Left lung (tissue), 14 donors: ENCODE measurements at places on chromosomes 7 and 10.

GRCh38 chr7:145152589-145152988, 316.7 kb upstream of the TPK1 start:
- no peak overlapping the region for H3K4me3 ChIP-seq
- H3K36me3 ChIP-seq = no peaks in the 10 kb centered on the region
- no peak overlapping the region for H3K27ac ChIP-seq
- no peaks in the 10 kb centered on the region for H3K27me3 ChIP-seq
- no peak for DNase-seq

DNA sequence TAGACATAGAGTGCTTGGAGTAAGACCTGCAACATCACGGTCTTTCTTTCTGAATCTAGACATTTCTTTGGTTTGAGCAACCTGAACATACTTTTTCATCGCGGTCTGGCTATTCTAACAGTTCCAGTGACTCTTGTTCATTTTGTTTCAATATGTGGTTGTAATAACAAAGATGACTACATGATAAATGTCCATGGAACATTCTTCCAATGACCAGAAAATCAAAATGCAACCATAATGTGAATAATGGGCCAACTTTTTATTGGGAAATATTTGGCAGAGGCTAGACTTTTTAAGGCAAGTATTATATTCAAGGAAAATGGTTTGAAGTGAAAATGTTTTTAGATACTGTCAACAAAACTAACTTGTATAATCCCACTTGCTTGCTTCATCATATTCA, 282.5 kb downstream of the INHBA start:
- H3K27me3 ChIP-seq = no peaks in the 10 kb centered on the region
- H3K27ac ChIP-seq = no peak overlapping the region
- no peak overlapping the region for H3K4me3 ChIP-seq
- no peaks in the 10 kb centered on the region for H3K36me3 ChIP-seq

GRCh38 chr10:116115036-116115641, 157.9 kb downstream of the GFRA1 start:
- no peaks in the 10 kb centered on the region for H3K36me3 ChIP-seq
- H3K4me1 ChIP-seq = no peaks in the 10 kb centered on the region
- H3K27me3 ChIP-seq = no peaks in the 10 kb centered on the region

DNA sequence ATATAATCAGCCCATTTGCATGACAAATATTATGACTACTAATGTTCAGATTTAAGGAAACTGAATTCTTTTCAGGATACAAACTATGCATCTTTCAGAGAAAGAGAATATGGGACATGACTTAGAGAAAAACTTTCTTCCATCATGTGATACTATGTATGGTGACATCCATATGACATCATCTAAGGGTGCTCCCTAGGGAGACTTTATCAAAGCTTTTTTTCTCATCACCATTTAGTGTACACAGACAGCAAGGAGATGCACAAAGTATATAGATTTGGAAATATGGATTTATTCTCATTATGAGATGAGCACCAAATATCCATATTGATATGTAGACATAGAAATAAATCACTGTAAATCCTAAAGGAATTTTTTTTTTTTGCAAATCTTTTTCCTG, 164.2 kb upstream of the YAE1 start:
- no peaks in the 10 kb centered on the region for H3K36me3 ChIP-seq
- H3K27me3 ChIP-seq = no peaks in the 10 kb centered on the region
- no peak for DNase-seq
- H3K4me1 ChIP-seq = no peaks in the 10 kb centered on the region

GRCh38 chr7:138575897-138576428, 115.9 kb downstream of the TRIM24 start:
- H3K27me3 ChIP-seq = no peaks in the 10 kb centered on the region
- no peak overlapping the region for H3K27ac ChIP-seq
- H3K4me1 ChIP-seq = no peaks in the 10 kb centered on the region
- DNase-seq = no peak
- no peak overlapping the region for H3K4me3 ChIP-seq

- no peaks in the 10 kb centered on the region for H3K36me3 ChIP-seq
- peak; percentile 94 for DNase-seq
- peaks cover 9% of the 10 kb centered on the region for H3K4me1 ChIP-seq
- peak overlapping the region; percentile 56 for H3K4me3 ChIP-seq
These were observed 588 bp upstream of the PAOX start for GRCh38 chr10:133378251-133379096.

DNA sequence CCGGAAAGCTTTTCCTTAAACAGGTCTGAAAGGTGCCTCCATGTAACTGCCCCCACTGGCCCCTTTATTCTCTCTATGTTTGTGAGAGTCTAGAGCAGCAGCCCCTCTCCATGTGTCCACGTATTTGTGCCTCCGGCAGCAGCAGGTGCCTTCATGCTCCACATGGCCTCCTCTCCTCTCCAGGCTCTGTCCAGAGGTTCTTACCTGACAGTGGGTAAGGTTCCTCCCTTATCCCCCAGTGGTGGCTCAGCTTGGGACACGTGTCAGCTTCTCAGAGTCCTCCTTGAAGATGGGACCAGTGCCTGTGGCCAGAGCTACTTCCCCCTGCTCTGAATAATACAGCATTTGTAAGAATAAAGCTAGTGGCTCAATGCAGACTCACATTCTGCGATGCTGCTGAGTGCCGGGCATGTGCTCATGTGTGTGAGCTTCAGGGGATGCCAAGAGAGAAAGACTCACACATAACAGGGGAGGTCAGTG, 7.9 kb downstream of the CALML3 start:
- no peak overlapping the region for H3K4me3 ChIP-seq
- H3K27ac ChIP-seq = no peak overlapping the region
- no peaks in the 10 kb centered on the region for H3K4me1 ChIP-seq
- DNase-seq = no peak

GRCh38 chr7:5699467-5700384, 81.7 kb downstream of the RNF216 start:
- H3K36me3 ChIP-seq = no peaks in the 10 kb centered on the region
- DNase-seq = no peak
- no peak overlapping the region for H3K27ac ChIP-seq

DNA sequence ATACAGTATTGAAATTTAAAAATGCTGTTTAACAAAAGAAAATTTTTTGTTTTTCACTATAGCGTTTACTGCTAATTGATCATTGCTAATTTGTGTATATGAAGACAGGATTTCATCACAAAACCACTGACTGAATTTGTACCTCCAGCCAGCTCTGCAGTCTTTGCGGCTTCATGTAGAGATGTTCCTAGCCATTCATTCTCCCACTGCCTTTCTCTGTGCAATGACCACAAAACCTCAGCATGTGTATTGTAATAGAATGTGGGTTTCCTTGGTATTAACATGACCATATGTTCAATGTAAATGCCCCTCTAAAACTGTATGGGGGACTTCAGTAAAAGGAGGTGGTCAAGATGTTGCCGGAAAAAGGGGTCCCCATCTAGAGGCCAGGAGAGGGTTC, 81.1 kb upstream of the STEAP1B start:
- H3K27me3 ChIP-seq = no peaks in the 10 kb centered on the region
- H3K4me3 ChIP-seq = no peak overlapping the region
- peaks cover 16% of the 10 kb centered on the region for H3K4me1 ChIP-seq
- DNase-seq = no peak
- no peak overlapping the region for H3K27ac ChIP-seq

DNA sequence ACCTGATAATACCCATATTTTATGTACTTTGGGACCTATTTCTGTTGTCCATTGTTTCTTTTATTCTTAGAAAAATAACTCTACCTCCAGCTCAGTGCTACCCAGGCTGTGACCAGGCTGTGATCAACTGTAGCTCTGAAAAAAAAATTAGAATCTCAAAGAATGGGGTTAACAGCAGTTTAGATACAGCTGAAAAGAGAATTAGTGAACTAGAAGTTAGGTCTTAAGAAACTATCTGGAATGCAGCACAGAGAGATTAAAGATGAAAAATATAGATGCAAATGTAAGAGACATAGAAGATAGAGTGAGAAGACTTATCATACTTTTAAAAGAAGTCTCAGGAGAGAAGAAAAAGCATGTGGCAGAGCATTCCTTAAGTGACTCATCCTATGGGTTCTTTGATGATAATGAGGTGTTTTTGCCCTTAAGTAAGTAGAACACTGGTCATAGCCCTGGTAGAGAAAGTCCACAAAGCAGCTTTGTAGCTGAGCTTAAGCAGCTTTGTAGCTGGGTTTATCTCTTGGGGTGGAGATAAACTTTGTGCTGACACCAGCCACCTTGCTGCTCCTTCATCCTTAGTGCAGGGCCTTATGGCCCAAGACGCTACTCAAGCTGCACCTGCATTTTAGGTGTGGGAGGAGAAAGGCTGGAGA, 27.3 kb upstream of the SFRP5 start:
- no peak for DNase-seq
- H3K4me3 ChIP-seq = no peak overlapping the region
- no peaks in the 10 kb centered on the region for H3K36me3 ChIP-seq
- H3K4me1 ChIP-seq = no peaks in the 10 kb centered on the region
- H3K27ac ChIP-seq = no peak overlapping the region

DNA sequence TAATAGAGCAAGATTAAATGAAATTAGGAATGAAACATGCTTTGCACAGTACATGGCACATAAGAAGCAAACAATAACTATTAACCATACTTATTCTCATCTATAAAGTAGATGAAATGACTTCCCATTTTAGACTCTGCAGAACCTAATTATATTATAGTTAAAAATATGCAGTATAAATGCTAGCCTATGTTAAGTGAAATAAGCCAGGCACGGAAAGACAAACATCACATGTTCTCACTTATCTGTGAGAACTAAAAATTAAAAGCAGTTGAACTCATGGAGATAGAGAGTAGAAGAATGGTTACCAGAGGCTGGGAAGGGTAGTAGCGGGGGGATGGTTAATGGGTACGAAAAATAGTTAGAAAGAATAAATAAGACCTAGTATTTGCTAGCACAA, 247.0 kb downstream of the PRKG1 start:
- H3K36me3 ChIP-seq = no peaks in the 10 kb centered on the region
- no peak overlapping the region for H3K27ac ChIP-seq
- H3K4me3 ChIP-seq = no peak overlapping the region
- DNase-seq = no peak
- H3K4me1 ChIP-seq = no peaks in the 10 kb centered on the region

- H3K36me3 ChIP-seq = no peaks in the 10 kb centered on the region
- H3K4me1 ChIP-seq = no peaks in the 10 kb centered on the region
- H3K27ac ChIP-seq = no peak overlapping the region
- H3K27me3 ChIP-seq = no peaks in the 10 kb centered on the region
- DNase-seq = no peak
These were observed 153.7 kb downstream of the TFPI2 start for GRCh38 chr7:93736668-93737369.

GRCh38 chr7:138657854-138658386, 43.2 kb downstream of the SVOPL start:
- H3K27me3 ChIP-seq = no peaks in the 10 kb centered on the region
- no peak for DNase-seq

- no peak overlapping the region for H3K4me3 ChIP-seq
- H3K27me3 ChIP-seq = no peaks in the 10 kb centered on the region
- no peak for DNase-seq
- H3K27ac ChIP-seq = peak overlapping the region; percentile 82
- no peaks in the 10 kb centered on the region for H3K36me3 ChIP-seq
These were observed 96.6 kb downstream of the FAM53B start for GRCh38 chr10:124647421-124648130.

- no peaks in the 10 kb centered on the region for H3K4me1 ChIP-seq
- H3K36me3 ChIP-seq = no peaks in the 10 kb centered on the region
- peak; percentile 35 for DNase-seq
- no peaks in the 10 kb centered on the region for H3K27me3 ChIP-seq
- H3K27ac ChIP-seq = no peak overlapping the region
These were observed 70.3 kb upstream of the NANOS1 start for GRCh38 chr10:118958984-118959925.

GRCh38 chr7:39383136-39383535, 183.1 kb upstream of the YAE1 start:
- no peaks in the 10 kb centered on the region for H3K36me3 ChIP-seq
- H3K4me3 ChIP-seq = no peak overlapping the region
- H3K27me3 ChIP-seq = no peaks in the 10 kb centered on the region
- H3K27ac ChIP-seq = no peak overlapping the region

GRCh38 chr7:112789817-112790585, at the start of gene TMEM168:
Gene TMEM168 (minus strand): TSS chr7:112790393. CDS start chr7:112784825, 5,568 bp downstream.
- H3K4me1 ChIP-seq = peaks cover 16% of the 10 kb centered on the region
- no peaks in the 10 kb centered on the region for H3K27me3 ChIP-seq
- no peaks in the 10 kb centered on the region for H3K36me3 ChIP-seq
- H3K4me3 ChIP-seq = peak within 1 kb of the TSS; percentile 59
- DNase-seq = peak; percentile 97

DNA sequence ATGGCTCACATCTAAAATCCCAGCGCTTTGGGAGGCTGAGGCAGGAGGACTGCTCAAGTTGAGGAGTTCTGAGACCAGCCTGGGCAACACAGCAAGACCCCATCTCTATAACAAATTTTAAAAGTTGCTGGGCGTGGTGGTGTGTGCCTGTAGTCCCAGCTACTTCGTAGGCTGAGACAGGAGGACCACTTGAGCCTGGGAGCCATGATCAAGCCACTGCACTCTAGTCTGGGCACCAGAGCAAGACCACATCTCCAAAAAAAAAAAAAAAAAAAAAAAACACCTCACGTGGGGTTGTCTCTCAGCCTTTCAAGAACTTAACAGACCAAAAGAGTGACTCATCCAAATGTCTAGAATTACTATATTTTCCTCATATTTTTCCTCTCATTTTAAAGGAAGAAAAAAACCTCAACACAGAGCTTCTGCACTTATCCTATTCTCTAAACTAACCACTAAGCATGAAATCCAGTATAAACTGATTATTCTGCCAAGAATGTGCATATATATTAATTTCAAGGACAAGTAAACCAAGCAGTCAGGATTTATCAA, 46.3 kb downstream of the CUL2 start:
- H3K36me3 ChIP-seq = no peaks in the 10 kb centered on the region
- DNase-seq = no peak
- no peaks in the 10 kb centered on the region for H3K27me3 ChIP-seq
- no peak overlapping the region for H3K4me3 ChIP-seq

DNA sequence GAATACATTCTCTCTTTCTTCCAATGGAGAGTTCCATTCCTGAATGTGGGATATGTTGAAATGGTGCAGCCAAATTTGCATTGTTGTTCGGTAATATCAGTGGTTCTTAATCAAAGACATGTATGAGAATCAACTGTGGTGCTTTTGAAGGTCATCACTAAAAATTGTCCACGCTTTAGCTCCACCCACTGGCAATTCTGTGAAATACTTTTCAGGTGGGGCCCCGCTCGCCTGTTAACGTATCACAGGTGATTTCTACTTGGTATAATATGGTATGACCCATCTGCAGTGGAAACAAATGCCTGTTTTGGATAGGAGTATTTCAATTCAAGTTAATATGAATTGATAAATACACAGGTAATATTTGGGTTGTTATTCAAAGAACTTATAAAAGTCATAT, 178.4 kb downstream of the NSUN6 start:
- no peaks in the 10 kb centered on the region for H3K27me3 ChIP-seq
- H3K36me3 ChIP-seq = no peaks in the 10 kb centered on the region
- H3K4me3 ChIP-seq = no peak overlapping the region
- no peak overlapping the region for H3K27ac ChIP-seq
- DNase-seq = no peak

DNA sequence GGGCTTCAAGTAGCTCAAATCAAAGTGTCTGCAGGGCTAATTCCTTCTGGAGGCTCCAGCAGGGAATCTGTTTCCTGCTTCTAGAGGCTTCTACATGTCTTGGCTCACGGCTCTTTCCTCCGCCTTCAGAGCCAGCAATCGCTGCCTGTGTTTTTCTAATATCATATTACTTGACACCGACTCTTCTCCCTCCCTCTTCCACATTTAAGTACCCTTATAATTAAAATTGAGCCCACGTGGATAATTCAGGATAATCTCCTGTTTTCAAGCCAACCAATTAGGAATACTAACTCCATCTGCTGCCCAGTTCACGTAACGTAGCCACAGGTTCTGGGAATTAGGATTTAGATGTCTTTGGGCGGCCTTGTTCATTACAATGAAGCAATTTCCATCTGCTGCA, 372.2 kb downstream of the DPP6 start:
- H3K4me1 ChIP-seq = no peaks in the 10 kb centered on the region
- no peaks in the 10 kb centered on the region for H3K36me3 ChIP-seq
- no peak overlapping the region for H3K4me3 ChIP-seq
- no peak overlapping the region for H3K27ac ChIP-seq
